CD4-positive, alpha-beta T cell treated with Interleukin-15 for 4 hours (primary cell): ENCODE measurements at places on chromosomes 3 and 15.

- no peak for DNase-seq
These were observed 11.3 kb downstream of the TBC1D2B start for GRCh38 chr15:78065973-78066946.

GRCh38 chr3:109254770-109255169 lies 61.5 kb downstream of the DPPA2 start:
- no peak for DNase-seq

- no peak for DNase-seq
These were observed 398.8 kb downstream of the MECOM start for GRCh38 chr3:169264711-169265110.

GRCh38 chr3:194686816-194687637 lies 1.3 kb downstream of the FAM43A start:
- no peak for DNase-seq
